ENCODE measurements at places on chromosomes 2 and 18. TPM values are rescaled to one million over a fixed set of nuclear protein-coding genes. Genes with fewer than 3 reads are reported as not detected.

DNA sequence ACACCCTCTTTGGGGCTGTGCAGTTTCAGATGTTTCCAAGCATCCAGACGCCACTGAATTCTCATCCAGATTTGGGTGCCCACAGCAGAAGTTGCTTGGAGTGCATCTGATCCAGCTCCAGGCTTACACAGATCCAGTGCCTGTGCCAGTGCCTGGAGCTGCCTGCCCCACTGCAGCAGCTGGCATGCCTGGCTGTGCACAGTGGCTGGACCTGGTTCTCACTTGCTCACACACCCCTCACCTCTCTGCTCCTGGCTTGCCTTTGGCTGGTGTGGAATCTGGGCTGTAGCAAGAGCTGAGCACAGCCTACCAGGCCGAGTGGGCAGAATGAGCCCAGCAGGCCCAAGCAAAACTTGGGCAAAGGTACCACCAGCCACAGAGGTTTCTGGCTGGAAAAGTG lies 137.9 kb downstream of the SPAG16 start:
- no peak for ATAC-seq

DNA sequence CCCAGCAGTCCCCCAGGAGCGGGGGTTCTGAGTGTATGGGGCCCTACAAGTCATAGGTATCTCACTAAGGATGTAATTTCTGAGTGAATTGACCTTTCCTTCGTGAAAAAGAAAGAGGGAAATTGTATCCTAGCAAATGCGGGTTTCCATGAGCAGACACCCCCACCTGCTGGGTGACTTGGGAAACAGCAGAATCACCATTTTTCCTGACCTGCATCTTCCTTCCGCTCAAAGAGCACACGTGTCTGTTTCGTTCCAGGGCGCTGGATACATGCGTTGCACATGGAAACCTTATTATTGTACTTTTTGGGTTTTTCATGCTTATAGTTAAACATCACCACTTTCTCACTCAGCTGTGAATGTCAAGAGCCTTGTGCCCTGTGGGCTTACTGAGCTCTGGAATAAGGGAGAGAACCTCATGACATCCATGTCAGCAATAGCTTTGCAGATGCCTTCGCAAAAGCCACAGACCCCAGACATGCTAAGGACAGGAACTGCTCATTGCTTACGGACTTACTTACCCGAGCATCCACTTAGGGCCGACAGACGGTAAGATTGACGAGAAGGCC lies 132.8 kb downstream of the TPO start:
- ATAC-seq: peak; percentile 49

- no peak for ATAC-seq
Observed at GRCh38 chr2:85156153-85156552, 23.0 kb downstream of the TCF7L1 start.

- no peak for ATAC-seq
Observed at GRCh38 chr2:230541934-230542380, 126.0 kb downstream of the SP100 start.

GRCh38 chr2:197013098-197013497 lies 86.6 kb upstream of the PGAP1 start:
- no peak for ATAC-seq

- ATAC-seq: peak; percentile 45
Observed at GRCh38 chr2:27308359-27308881, at the start of gene UCN. Gene UCN (minus strand): TSS chr2:27308445. CDS start chr2:27307895, 550 bp downstream.

The TGFA gene
- total RNA-seq: 42.6 TPM

DNA sequence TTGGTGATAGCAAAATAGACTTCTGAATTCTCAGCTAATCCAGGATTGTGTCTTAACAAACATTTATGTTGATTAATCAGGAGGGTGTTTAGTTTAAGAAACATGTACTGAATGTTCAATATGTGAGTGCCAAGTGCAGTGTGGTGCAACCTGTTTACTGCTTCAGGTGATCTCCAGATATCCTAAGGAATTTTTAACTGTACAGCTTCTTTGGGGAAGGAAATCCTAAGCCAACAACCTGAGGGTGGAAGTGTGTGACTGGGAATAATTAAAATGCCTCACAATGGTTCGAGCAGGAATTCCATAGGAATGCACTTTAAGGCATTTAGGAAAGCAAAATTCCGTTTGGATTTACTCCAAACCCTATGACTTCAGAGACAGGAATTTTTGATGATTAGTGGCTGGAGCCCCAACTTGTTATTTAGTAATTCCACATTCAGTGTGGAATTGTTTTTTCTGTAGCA lies 16.4 kb downstream of the CRIM1 start:
- no peak for ATAC-seq

The DCDC2C gene
- not detected for total RNA-seq

- no peak for ATAC-seq
Observed at GRCh38 chr2:78383576-78383975, 641.9 kb upstream of the REG3G start.

The ACMSD gene
- not detected for total RNA-seq

- no peak for ATAC-seq
Observed at GRCh38 chr2:145849466-145849865, 1329.5 kb upstream of the ZEB2 start.

DNA sequence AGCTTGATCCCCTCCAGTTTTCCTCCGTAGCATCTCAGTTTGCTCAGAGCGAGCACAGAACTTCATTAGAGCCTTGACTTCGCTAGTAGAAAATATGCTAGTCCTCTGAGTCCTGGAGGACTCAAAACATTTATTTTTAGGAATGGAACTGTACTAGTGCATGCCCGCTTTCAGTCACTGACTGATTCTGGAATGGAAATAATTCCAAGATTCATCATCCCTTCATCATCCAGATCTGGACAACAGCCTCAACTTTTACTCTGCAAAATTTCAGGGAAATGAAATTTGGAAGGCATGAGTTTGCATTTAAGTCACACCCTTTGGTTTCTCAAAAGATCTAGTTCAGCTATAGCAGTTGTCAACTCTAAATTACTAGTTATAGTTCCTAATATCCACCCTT lies 304.6 kb downstream of the XIRP2 start:
- ATAC-seq: no peak

The ANKRD23 gene
- total RNA-seq: 1.8 TPM

The MYO5B gene
- total RNA-seq: 29.6 TPM

DNA sequence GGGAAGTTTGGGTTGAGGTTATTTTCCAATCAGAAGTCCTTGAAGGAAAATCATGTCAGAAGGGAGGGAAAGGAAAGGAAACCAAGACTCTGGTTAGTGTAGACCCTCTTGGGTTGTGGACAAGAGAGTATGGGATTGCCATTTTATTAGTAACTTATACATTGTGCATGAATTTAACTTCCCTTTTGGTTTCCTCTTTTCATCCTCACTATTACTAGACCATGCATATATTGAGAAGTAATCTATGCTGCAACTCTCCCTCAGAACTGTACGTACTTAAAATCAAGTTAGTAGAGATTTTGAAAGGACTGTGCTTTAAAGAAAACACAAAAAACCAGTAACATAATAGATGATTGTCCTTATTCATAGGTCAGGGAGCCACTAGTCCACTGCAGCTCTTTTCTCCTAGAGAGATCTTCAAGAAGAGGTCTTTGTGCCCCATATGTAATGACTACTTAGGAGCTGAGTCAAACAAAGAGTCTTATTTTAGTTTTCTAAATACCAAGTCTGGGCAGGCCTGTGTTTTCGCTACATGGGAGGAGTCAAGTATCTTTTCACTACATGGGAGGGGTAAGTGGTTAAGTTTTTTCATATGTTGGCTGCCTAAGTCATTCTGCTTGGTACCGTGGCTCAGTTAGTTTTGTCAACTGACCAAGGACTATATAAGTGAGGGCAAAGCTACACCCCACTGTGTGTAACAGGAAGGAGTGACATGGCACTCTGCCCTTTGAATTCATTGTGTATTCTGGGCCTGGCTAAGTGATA lies 25.2 kb upstream of the FAM117B start:
- peak; percentile 83 for ATAC-seq

The SOS1 gene
- 19.6 TPM for total RNA-seq

DNA sequence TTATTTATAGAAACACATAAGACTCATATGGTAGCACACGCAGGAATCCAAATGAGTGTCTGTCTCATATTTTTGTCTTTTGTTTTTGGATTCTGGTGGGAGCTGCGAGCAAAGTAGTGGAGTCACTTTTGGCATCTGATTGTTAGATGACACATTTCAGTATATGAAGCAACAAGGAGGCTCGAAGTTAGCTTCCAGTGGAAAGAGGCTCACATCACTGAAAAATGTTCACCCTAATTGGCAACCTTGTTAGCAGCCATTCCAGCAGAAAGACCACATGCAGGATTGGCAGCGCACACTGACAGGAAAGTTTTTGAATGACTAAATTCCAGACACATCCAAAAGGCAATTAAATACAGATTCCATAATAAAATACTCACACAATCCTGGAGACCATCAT lies 87.4 kb downstream of the MYT1L start:
- ATAC-seq: no peak

- no peak for ATAC-seq
Observed at GRCh38 chr2:152553518-152553917, 163.7 kb downstream of the PRPF40A start.

DNA sequence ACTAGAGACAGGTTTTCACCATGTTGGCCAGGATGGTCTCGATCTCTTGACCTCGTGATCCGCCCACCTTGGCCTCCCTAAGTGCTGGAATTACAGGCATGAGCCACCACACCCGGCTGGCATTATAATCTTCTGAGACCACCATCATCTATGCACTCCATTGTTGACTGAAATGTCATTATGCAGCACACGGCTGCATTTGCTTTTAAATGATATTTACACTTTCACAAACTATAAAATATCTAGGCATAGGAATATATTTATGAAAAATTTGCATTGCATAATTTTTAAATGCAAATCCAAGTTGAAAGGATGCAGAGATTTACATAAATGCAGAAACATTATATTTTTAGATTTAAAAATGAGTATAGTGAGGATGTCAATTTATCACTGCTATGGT lies 30.0 kb upstream of the ANKRD44 start:
- ATAC-seq: no peak

DNA sequence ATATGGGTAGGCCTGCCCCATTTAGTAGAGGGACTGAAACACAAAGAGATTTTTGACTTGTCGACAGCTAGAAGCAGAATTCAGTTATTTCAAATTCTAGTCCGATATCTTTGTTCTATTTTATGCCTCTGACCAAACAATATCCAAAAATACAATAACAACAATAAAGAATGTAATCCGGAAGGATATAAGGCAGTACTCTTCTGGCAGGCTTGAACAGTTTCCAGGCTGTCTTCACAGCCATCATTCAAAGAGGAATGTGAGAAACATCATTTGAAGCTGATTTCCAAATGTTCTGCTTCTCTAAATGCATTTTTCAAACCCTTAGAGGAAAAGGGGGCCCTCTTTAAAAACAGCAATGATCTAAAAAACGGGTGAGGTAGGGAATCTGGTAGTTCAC lies 36.7 kb upstream of the SPTBN1 start:
- ATAC-seq: no peak

DNA sequence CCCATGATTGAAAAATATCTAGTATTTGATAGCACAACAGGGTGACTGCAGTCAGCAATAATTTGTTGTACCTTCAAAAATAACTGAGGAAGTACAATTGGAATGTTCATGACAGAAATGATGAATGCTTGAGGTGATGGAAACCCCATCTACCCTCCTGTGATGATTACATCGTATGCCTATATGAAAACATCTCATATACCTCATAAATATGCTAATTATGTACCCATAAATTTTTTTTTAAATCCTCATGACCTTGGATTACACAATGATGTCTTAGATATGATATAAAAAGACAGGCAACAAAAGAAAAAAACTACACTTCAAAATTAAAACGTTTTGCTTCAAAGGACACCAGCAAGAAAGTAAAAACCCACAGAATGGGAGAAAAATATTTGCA lies 1.4 kb upstream of the POLR1B start:
- ATAC-seq: no peak

Measured in esophagus mucosa (tissue), 1 donor.